ENCODE measurements at places on chromosomes 16 and 17. TPM values are rescaled to one million over a fixed set of nuclear protein-coding genes. Genes with fewer than 3 reads are reported as not detected.

DNA sequence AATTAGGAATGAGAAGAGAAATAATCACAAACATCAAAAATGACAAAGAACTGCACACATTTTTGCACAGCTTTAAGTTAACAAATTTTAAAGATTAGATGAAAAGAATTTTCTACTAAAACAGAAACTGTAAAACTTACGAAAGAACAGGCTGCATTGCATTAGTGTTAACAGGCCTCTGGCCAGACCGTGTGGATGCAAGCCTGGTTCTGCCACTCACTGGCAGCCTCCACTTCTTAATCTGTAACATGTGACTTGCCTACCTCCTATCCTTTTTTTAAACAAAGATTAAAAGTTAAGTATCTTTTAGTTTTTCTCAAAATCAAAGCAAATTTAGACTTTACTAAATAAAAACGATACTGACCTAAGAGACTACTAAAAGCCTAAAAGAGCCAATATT is 37.5 kb downstream of the CREBBP start:
- no peak for DNase-seq

GRCh38 chr16:89796104-89796503 is 20.3 kb downstream of the FANCA start:
- no peak for DNase-seq

- DNase-seq = no peak
These were observed 53.0 kb upstream of the YPEL2 start for GRCh38 chr17:59278406-59278805.

DNA sequence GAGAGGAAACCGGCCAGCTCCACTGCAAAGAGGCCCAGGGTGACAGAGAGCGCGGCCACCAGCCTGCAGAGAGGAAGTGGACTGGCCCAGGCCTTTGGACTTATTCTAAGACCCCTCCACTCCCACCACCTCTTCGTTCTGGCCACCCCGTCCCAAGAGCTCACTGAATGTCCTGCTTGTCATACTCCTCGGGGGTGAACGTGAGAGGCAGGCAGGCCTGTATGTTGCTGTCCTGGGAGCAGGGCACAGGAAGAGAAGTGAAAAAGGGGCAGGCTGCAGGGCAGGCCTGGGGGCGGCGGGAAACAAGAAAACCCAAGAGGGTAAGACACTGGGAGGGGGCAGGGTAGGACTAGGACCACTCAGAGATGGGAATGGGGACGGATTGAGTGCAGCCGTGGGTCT is 384 bp downstream of the TMEM107 start:
- peak; percentile 38 for DNase-seq

- no peak for DNase-seq
These were observed 39.8 kb upstream of the ANKFN1 start for GRCh38 chr17:56113486-56113885.

GRCh38 chr16:84482001-84482891 is 22.2 kb downstream of the MEAK7 start:
- no peak for DNase-seq

DNA sequence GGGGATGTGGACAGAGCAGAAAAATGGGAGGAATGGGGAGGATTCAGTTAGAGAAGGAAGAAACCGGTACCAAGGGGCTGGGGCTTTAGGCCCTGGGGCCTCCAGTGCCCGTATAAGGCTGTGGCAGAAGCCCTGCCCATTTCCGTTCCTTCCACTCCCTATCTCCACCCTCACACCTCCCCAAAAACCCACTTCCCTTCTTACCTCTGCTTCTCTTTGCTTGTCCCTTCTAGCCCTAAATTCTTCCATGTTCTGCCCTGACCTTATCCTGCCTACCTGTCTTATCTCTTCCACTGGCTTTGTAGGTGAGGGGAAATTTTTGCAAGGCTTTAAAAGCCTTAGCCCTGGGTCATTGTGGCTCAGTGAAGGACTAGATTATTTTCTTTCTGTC is 4.1 kb downstream of the RNF167 start:
- DNase-seq = peak; percentile 75

- no peak for DNase-seq
These were observed 219.3 kb downstream of the XYLT1 start for GRCh38 chr16:17251496-17251895.

GRCh38 chr16:66923866-66924265 is 1.5 kb downstream of the RRAD start:
- no peak for DNase-seq

DNA sequence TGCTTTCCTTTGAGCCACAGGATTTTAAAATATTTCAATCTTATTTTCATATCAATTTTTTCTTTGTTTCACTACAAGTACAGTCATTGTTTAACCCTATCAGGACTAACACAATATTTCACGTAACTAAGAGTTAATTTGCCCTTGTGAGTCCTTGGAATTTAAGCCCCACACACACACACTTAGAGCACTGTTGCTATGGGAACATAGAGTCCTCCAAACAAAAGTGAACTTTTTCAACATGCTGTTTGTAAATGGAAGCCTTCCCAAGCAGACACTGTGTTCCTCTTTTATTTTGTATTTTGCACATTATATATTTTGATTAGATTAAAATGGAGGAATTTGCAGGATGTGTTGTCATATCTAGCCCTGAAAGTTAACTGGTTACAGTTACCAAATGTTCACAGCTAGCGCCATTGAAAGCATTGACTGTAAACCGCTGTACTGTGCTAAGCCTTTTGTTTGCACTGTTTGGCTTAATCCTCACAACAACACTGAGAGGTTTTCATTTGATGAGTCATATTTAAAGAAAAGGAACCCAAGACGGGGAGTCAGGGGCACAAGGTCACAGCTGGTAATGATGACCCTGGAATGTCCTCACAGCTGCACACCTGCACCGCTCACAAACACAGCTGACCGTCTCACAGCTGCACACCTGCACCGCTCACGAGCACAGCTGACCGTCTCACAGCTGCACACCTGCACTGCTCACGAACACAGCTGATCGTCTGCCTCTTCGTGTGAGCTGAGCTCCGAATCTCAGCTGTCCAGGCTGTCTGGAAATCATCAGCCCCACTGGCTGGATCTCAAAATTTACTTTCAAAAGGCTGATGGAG is 6.3 kb downstream of the HSBP1 start:
- no peak for DNase-seq

GRCh38 chr16:12801511-12802042 is 2.1 kb downstream of the CPPED1 start:
- peak; percentile 60 for DNase-seq

DNA sequence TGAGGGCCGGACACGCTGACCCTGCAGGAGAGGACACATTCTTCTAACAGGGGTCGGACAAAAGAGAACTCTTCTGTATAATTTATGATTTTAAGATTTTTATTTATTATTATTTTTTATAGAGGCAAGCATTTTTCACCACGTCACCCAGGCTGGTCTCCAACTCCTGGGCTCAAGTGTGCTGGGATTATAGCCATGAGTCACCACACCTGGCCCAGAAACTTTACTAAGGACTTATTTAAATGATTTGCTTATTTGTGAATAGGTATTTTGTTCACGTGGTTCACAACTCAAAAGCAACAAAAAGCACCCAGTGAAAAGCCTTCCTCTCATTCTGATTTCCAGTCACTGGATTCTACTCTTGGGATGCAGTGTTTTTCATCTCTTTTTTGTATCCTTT is 2.3 kb upstream of the SERPINF1 start:
- DNase-seq = no peak

DNA sequence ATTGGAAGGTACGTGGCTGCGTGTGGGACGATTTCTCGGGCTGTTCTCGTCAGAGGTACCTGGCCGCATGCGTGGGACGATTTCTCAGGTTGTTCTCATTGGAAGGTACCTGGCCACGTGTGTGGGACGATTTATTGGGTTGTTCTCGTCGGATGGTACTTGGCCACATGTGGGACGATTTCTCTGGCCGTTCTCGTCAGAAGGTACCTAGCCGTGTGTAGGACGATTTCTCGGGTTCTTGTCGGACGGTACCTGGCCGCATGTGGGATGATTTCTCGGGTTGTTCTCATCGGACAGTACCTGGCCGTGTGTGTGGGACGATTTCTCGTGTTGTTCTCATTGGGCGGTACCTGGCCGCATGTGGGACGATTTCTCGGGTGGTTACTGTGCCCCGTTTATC is 50.1 kb upstream of the GNG13 start:
- DNase-seq = no peak

GRCh38 chr17:20086416-20087076 is 77.4 kb downstream of the SPECC1 start:
- no peak for DNase-seq

GRCh38 chr16:72609933-72610332 is 438.0 kb upstream of the PMFBP1 start:
- DNase-seq = no peak

GRCh38 chr16:23945243-23945642 is 109.5 kb downstream of the PRKCB start:
- no peak for DNase-seq

- DNase-seq = peak; percentile 97
These were observed at the start of gene APOBR for GRCh38 chr16:28494121-28494851. APOBR (plus strand) TSS chr16:28494643; CDS start chr16:28494682, 39 bp downstream.

GRCh38 chr17:1965556-1966273 is 59.4 kb downstream of the RTN4RL1 start:
- no peak for DNase-seq

DNA sequence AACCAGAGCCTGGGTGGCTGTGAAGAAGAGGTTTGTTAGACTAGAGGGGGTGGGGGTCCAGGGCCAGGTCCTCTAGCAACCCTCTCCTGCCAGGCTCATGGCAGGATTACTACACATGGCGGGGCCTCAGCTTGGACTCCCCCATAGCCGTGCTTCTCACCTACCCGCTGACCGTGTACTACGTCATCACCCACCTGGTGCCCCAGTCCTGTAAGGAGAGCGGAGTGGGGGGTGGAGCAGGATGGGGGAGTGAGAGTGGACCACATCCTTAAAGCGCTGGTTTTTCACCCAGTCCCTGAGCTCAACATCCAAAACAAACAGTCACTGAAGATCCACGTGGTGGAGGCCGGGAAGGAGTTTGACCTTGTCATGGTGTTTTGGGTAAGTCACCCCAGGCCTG is 4.2 kb upstream of the CXCL16 start:
- no peak for DNase-seq

- DNase-seq = peak; percentile 90
These were observed 133.1 kb downstream of the ANKRD11 start for GRCh38 chr16:89357055-89357816.

PPP1R1B gene
- total RNA-seq = not detected

TNFRSF17 gene
- total RNA-seq = not detected

ACSM5 gene
- total RNA-seq = not detected

PRSS8 gene
- total RNA-seq = not detected

FOXC2 gene
- not detected for total RNA-seq

KRTAP1-1 gene
- total RNA-seq = not detected

KRTAP9-4 gene
- not detected for total RNA-seq

Measured in activated CD8-positive, alpha-beta T cell treated with anti-CD3 and anti-CD28 coated beads for 36 hours (primary cell).